ENCODE measurements at places on chromosomes 1 and 21.
A peak's percentile ranks its signal among the peaks of the same experiment; 100 is the strongest.

DNA sequence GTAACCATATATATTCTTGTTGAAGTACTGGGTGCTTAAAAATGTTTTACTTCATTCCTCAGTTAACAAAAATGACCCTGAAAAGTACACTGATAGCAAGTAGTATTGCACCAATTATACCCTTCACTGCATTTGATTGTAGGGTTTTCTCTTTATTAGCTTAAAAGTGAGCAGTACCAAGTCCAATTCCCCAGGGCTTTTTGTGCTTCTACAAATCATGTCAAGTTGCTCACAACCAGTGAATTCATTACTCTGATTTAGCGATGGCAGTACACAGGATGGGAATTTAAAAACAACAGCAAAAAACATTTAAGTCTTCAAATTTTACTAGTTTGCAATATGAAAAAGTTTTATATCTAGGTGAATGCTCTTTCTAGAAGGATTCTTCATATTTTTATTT, 436.4 kb downstream of the PTBP2 start:
- H3K27ac ChIP-seq = no peak overlapping the region
- DNase-seq = no peak
- no peaks in the 10 kb centered on the region for H3K27me3 ChIP-seq
- no peaks in the 10 kb centered on the region for H3K4me1 ChIP-seq
- no peak overlapping the region for H3K4me3 ChIP-seq

DNA sequence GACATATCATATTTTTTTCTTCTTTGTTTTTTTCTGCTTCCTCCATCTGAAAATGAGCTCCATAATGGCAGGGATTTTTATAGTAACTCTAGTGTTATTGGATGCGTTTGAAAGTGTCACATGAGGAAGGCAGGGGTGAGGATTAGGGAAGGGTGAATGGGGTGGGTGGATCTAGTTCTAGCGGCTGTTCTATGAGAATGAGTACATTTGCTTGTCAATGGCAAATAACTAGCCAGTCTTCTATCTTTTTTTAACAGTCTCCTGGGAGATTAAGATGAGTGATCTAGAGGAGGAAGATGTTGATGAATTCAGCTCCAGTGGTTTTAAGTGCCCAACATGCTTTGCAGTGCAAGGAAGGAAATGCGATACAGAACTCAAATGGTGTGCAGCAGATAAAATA, 5.8 kb downstream of the OR14I1 start:
- no peak overlapping the region for H3K27ac ChIP-seq
- H3K27me3 ChIP-seq = peaks cover 20% of the 10 kb centered on the region
- DNase-seq = no peak
- no peaks in the 10 kb centered on the region for H3K36me3 ChIP-seq

GRCh38 chr1:38587766-38588165, 271.8 kb downstream of the RRAGC start:
- no peak for DNase-seq
- H3K27me3 ChIP-seq = peaks cover 12% of the 10 kb centered on the region
- no peak overlapping the region for H3K27ac ChIP-seq
- no peak overlapping the region for H3K4me3 ChIP-seq
- peaks cover 20% of the 10 kb centered on the region for H3K4me1 ChIP-seq

- no peaks in the 10 kb centered on the region for H3K36me3 ChIP-seq
- H3K4me1 ChIP-seq = peaks cover 10% of the 10 kb centered on the region
- no peak for DNase-seq
- H3K27me3 ChIP-seq = no peaks in the 10 kb centered on the region
- no peak overlapping the region for H3K4me3 ChIP-seq
Observed at GRCh38 chr21:34845521-34846451, 177.0 kb downstream of the CLIC6 start.

- DNase-seq = no peak
- no peak overlapping the region for H3K27ac ChIP-seq
- peaks cover 5% of the 10 kb centered on the region for H3K4me1 ChIP-seq
Observed at GRCh38 chr21:46385846-46386733, 62.1 kb downstream of the PCNT start.

GRCh38 chr1:44217809-44218410, 4.6 kb downstream of the DMAP1 start:
- peaks cover 62% of the 10 kb centered on the region for H3K36me3 ChIP-seq
- peaks cover 44% of the 10 kb centered on the region for H3K4me1 ChIP-seq
- DNase-seq = peak; percentile 66
- no peaks in the 10 kb centered on the region for H3K27me3 ChIP-seq

DNA sequence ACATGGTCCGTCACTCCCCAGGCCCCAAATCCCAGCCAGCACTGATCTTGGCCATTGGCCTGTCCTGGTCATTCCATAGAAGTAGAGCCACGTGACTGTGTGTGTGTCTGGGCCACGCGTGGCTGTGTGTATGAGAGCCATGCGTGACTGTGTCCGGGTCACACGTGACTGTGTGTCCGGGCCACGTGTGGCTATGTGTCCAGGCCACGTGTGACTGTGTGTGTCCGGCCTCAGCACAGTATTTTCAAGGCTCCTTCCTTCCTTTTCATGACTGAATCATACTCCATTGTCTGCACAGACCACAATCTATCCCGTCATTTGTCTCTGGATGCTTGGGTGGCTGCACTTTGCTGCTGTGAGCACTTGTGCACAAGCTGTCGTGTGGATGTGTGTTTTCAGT, 67.4 kb downstream of the SKI start:
- peaks cover 94% of the 10 kb centered on the region for H3K4me1 ChIP-seq
- no peaks in the 10 kb centered on the region for H3K27me3 ChIP-seq
- H3K36me3 ChIP-seq = no peaks in the 10 kb centered on the region

GRCh38 chr1:30741239-30741894, 16.2 kb downstream of the LAPTM5 start:
- peaks cover 8% of the 10 kb centered on the region for H3K36me3 ChIP-seq
- no peak for DNase-seq
- H3K4me1 ChIP-seq = peaks cover 94% of the 10 kb centered on the region
- peak overlapping the region; percentile 99 for H3K27ac ChIP-seq

DNA sequence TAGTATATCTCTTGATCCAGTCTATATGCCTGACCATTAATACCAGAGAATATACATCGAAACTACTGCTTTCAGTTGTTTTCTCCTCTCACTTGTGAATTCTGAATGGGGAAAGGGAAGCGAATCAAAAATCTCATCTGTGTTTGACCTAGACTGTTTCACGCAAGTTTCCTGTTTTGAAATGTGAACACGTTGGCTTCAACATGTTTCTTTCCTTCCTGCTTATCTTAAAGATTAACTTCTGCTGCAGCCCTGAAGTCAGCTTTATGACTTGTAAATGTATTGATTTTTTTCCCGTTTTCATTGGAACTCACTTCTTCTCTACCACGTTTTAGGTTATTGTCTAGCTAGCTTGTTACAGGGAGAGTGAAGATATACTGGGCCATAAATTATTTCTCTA, 49.9 kb downstream of the SNX27 start:
- H3K4me3 ChIP-seq = no peak overlapping the region
- peaks cover 8% of the 10 kb centered on the region for H3K4me1 ChIP-seq
- no peaks in the 10 kb centered on the region for H3K36me3 ChIP-seq
- no peaks in the 10 kb centered on the region for H3K27me3 ChIP-seq
- DNase-seq = no peak

DNA sequence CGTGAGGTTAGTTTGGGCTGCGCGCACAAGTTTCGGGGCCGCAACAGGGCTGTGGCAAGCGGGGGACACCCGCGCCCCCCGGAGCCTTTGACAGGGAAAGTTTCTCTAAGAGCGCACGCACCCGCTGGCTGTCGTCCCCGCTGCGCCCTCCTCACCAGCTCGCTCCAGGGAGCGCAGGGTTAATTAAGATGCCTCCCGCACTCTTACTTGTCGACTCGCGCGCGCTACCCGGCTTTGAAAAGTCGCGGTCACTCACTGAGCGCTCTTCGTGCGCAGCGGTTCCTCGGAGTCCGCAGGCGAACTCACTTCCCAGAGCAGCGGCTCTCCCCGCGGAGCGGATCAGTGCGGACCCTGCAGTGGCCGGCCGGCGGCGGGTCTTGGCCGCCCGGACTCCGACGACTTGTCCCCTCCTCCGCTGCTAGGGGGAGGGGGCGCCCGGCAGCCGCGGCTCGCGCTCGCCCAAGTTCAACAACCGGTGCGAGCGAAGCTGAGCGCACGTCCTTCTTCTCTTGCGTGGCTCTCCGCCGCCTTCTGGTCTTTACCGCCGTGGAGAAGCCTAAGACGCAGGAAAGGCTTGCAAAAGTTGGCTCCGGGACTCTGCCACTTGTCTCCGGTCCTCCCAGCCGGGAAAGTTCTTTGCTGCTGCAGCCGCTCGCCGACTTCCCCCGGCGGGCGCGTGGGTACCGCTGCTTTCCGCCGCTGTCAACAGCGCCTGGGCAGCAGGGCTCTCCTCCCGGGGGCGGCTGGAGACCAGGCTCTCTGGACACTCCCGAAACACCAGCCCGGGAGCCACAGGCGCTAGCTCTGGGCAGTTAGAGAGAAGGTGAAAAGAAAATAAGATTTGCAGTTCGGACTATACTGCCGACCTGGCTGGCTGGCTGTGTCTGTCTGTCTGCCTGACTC, 506 bp downstream of the JUN start:
- peak; percentile 46 for DNase-seq
- peaks cover 14% of the 10 kb centered on the region for H3K36me3 ChIP-seq
- H3K27me3 ChIP-seq = no peaks in the 10 kb centered on the region
- peaks cover 42% of the 10 kb centered on the region for H3K4me1 ChIP-seq

DNA sequence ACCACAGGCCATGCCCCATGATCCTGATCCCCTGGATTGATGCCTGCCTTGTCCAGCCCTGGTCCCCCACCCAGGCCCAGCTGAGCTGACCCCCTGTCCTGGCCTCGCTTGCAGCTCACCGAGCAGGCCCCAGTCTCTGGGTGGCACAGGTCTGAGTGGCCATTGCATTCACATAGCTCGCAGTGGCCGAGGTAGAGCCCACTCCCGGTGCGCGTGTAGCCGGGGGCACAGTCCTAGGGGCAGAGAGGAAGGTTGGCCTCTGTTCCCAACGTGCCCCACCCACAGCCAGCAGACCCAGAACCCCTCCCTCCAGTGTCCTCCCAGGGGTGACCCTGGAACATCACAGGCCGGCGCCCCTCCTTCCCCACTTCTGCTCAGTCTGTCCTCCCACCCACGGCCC, 51.9 kb downstream of the LDLRAD2 start:
- peaks cover 16% of the 10 kb centered on the region for H3K36me3 ChIP-seq
- DNase-seq = no peak
- no peaks in the 10 kb centered on the region for H3K27me3 ChIP-seq
- no peak overlapping the region for H3K27ac ChIP-seq
- H3K4me3 ChIP-seq = no peak overlapping the region
- H3K4me1 ChIP-seq = no peaks in the 10 kb centered on the region

DNA sequence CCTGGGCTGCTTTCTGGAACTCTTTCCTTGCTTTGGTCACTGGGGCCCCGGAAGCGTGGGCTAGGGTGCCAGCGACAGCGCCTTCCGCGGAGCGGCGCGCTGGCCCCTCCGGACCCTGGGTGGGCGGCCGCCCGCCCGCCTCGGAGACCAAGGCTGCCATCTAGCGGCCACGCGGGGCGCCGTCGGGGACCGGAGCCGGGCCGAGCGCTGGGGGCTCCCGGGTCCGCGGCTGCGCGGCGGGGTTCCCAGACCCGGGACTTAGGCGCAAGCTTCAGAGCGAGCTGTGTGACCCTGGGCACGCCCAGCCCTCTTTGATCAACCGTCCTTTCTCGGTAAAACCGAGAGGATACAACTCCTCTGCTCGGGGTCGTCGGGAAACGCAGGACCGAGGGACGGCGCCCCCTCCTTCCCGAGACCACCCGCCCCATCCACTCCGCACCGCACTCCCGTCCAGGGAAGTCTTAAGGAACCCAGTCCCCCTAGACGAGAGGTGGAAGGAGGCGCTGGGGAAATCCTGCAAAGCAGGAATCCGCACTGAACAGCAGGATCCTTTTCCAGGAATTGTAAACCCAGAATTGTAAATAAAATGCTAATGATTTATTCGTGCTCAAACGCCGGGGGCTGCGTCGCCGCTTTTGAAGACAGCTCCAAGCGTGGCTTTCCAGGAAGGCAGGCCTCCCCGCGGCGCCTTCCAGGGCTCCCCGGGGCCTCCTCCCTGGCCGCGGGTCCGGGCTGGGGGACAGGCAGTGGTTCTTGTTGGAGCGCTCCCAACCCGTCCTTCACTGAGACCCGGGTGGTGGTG, 41.2 kb downstream of the RRAGC start:
- peaks cover 83% of the 10 kb centered on the region for H3K27me3 ChIP-seq
- H3K36me3 ChIP-seq = no peaks in the 10 kb centered on the region
- H3K27ac ChIP-seq = no peak overlapping the region
- peak overlapping the region; percentile 48 for H3K4me3 ChIP-seq

- no peaks in the 10 kb centered on the region for H3K36me3 ChIP-seq
- H3K27ac ChIP-seq = no peak overlapping the region
- peaks cover 18% of the 10 kb centered on the region for H3K27me3 ChIP-seq
- no peak overlapping the region for H3K4me3 ChIP-seq
Observed at GRCh38 chr21:38688068-38688467, 117.7 kb upstream of the ETS2 start.

DNA sequence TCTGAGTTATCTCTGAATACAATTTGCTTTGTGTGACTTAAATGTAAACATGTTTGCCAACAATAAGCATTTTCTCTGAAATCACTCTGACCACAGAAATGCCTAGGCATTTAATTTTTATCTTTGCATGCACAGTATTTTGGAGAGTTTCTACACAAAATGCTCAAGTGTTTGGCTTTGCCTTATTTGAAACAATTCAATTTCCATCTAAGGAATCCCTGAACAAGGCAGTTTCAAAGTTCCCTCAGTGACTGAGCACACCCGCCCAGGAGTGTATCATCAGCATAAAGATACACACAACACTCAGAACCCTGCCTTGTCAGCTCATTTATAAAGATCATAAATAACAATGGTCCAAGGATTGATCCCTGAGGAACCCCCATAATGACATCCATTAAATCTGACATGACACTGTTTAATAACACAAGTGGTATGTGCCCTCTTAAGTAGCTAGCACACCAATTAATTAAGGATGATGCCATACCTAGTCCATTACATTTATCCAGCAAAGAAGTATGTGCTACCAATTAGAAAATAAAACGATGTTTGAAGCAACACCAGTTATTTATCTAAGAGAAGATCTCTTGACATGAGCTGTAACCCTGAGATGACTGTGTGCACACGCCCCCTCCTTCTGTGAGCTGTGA, 585.8 kb downstream of the ADGRL2 start:
- no peaks in the 10 kb centered on the region for H3K4me1 ChIP-seq
- no peak overlapping the region for H3K27ac ChIP-seq
- H3K36me3 ChIP-seq = no peaks in the 10 kb centered on the region
- H3K4me3 ChIP-seq = no peak overlapping the region
- H3K27me3 ChIP-seq = no peaks in the 10 kb centered on the region

DNA sequence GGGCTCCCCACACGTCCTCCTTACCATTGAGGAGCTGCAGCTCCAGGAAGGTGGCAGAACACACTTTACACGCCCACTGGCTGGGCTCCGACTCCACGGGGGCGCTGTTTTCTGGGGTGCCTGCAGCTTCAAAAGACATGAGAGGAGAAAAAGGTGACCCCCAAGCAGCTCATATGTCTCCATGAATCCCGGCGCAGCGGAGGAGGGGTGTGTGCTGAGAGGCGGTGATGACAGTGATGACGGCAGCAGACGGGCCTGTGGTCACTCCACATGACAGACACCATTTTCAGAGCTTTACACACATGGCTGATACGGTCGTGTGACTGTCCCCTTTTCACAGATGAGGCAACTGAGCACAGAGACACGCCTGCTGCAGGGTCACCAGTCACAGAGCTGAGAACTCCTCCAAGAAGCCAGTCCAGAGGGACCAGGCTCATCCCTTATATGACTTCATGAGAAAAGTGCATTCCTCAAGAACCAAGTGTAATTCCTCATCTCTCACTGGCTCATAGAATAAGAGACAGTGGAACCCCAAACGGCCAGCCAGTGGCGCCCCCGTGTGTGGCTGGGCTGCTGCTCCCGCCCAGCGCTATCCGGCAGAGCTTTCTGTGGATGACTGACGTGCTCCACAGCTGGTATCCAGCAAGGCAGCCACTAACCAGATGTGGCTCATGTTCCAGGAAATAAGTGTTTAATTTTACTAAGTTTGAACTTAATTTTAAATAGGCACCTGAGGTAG, 31.9 kb downstream of the PRDM15 start:
- no peak overlapping the region for H3K27ac ChIP-seq
- H3K4me3 ChIP-seq = no peak overlapping the region
- no peak for DNase-seq
